ENCODE measurements at places on chromosomes 11 and 22. TPM values are rescaled to one million over a fixed set of nuclear protein-coding genes. Genes with fewer than 3 reads are reported as not detected.

GRCh38 chr11:84273541-84273940 is 987.4 kb upstream of the CCDC90B start:
- H3K4me1 ChIP-seq = no peaks in the 10 kb centered on the region
- H3K27ac ChIP-seq = no peak overlapping the region
- no peak for DNase-seq
- no peaks in the 10 kb centered on the region for H3K27me3 ChIP-seq
- H3K4me3 ChIP-seq = no peak overlapping the region

DNA sequence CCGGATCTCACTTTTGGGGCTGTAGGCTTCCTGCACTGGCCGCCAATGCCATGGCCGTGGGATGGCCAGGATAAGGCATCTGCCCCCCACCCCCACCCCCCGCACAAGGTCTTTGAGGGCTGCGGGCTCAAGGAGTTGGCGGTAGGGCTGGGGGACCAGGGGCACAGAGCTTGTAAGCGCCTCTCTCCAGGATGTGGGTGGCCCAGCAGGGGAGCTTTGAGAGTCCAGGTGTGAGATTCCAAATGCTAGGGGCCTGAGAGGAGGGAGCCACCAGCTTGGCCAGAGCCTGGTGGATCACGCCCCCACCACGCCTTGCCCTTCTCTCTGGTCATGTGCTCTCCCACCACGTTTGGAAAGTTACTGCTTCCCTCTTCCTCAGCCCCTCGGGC is 5.0 kb downstream of the CD81 start:
- peak overlapping the region; percentile 34 for H3K27ac ChIP-seq
- H3K4me1 ChIP-seq = no peaks in the 10 kb centered on the region
- no peak overlapping the region for H3K4me3 ChIP-seq
- H3K36me3 ChIP-seq = no peaks in the 10 kb centered on the region
- no peaks in the 10 kb centered on the region for H3K27me3 ChIP-seq
- no peak for DNase-seq

DNA sequence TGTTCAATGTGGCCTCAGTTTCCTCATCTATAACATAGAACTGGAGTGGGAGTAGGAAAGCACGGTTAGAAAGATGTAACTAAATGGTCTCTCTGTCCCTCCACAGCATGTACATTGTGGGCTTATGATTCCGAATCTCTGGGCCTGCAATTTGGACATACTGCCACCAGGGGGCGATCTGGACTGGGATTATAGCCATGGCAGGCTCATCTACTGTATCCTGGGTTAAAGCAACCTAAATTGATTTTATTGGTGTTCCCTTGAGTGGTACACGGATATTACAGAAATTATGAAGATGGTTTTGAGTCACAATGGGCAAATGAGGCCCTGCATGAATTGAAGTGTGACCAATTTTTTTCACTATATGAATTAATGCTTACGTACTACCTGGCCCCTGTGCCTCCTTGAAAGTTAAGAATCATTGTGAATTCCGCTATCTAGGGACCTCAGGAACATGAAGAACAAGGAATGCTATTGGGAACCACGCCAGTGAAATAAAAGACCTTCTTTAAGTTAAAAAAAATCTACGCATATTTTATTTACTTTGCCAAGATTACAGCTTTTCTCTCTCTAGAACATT is 32.9 kb downstream of the TST start:
- no peaks in the 10 kb centered on the region for H3K4me1 ChIP-seq
- no peak overlapping the region for H3K4me3 ChIP-seq
- no peak for DNase-seq
- no peaks in the 10 kb centered on the region for H3K27me3 ChIP-seq
- no peaks in the 10 kb centered on the region for H3K36me3 ChIP-seq
- H3K27ac ChIP-seq = no peak overlapping the region

DNA sequence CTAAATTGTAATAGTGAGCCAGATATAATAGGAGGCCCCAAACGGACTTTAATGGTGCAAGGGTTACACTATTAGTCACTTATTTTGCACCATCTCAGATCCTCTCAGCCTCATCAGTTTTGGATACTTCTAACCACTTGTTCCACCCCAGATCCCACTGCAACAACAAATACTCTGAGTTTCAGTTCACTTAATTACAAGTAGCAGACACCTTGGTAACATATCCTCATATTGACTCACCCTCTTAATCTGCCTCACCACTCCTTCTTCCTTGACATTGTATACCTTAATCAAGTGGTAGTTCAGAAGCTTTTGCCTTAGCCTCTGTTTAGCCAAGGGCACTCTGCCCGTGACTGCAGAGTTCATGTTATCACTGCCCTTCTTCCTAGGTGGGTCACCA is 256.1 kb upstream of the UBASH3B start:
- H3K36me3 ChIP-seq = no peaks in the 10 kb centered on the region
- H3K4me3 ChIP-seq = no peak overlapping the region
- H3K27me3 ChIP-seq = no peaks in the 10 kb centered on the region
- no peak overlapping the region for H3K27ac ChIP-seq

DNA sequence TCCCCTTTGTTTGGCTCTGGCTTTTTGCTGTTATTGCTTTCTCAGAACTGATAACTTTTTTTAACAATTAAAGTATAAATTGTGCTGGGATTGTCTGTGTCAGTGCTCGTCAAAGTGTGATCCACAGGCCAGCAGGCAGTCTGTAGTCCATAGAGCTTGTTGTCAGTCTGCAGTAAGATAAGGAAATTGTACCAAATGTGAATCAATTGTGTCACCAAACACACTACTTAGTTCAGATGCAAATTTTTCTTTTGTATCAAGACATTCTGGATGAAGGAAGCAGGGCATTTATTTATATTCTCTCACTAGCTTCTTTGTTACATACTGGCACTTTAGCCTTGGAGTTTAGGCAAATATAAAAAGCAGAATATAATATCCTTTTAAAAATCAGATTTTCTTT is 121.0 kb downstream of the WNT11 start:
- H3K36me3 ChIP-seq = no peaks in the 10 kb centered on the region
- no peak overlapping the region for H3K4me3 ChIP-seq
- peaks cover 6% of the 10 kb centered on the region for H3K4me1 ChIP-seq
- no peaks in the 10 kb centered on the region for H3K27me3 ChIP-seq

DNA sequence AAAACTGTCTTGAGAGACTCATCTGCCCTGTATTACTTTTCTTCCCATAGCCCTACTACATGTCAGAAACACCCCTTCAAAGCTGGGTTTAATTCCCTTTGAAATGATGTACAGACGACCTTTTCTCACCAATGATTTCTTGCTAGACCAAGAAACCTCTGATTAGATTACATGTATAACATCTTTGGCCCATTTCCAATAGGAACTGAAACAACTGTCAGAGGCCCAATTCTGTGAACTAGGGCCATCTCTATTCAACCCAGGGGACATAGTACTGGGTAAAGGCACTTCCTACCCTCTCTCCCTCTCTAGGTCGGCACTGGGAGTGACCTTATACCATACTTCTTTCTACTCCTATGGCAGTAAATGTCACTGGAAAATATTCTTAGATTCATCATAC is 19.4 kb downstream of the NPAT start:
- no peak overlapping the region for H3K4me3 ChIP-seq
- no peaks in the 10 kb centered on the region for H3K27me3 ChIP-seq
- no peak for DNase-seq

DNA sequence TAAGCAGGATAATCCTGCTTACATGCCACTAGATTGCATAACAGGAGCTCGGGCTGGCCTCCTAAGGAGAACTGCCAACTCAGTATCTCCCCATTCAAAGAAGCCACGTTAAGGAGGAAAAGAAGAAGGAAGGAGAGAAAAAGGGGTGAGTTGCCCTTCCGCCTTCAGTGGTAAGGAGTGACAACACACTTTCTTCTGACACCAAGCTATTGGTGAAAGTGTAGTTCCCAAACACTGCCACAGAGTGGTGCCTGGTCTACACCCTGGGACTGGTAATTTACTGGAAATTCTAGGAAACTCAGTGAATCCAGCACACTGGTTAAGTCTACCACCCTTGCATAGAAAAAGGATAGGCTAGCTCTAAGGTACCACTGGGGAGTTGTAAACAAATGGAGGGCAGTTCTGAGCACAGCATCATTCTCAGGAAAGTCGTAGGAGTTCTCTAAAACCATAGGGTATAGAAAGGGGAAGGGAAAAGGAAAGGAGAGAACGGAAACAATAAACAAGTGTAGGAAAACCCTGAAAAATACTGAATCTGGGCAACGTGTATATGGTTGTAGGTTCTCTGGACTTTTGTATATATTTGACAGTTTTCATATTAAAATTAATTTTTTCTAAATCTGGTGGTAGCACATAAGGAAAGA is 58.2 kb downstream of the RRAS2 start:
- H3K4me1 ChIP-seq = no peaks in the 10 kb centered on the region
- no peak overlapping the region for H3K27ac ChIP-seq
- H3K27me3 ChIP-seq = no peaks in the 10 kb centered on the region
- no peaks in the 10 kb centered on the region for H3K36me3 ChIP-seq
- H3K4me3 ChIP-seq = no peak overlapping the region

DNA sequence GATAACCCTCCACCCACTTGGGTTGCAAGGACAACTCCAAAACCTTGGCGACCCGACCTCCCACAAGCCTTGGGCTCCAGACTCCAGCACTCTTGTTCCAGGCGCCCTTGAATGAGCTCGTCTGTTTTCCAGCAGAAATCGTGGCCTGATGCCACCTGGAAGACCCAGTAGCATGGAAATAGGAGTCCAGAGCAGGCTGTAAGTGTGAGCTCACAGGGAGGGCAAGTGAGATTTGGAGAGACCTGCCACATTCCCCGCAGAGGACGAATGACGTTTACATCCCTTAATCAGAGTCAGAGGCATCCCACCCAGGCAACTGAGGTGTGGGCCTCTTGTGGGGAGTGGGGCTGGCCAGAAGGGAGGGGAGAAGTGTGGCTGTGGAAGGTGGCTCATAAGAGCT is 71.9 kb downstream of the LDLRAD3 start:
- H3K27me3 ChIP-seq = no peaks in the 10 kb centered on the region
- H3K36me3 ChIP-seq = no peaks in the 10 kb centered on the region
- no peak overlapping the region for H3K27ac ChIP-seq

- H3K27ac ChIP-seq = no peak overlapping the region
- no peak overlapping the region for H3K4me3 ChIP-seq
- no peaks in the 10 kb centered on the region for H3K27me3 ChIP-seq
- no peaks in the 10 kb centered on the region for H3K4me1 ChIP-seq
Measured at GRCh38 chr22:23246982-23247766, 66.9 kb downstream of the BCR start.

DNA sequence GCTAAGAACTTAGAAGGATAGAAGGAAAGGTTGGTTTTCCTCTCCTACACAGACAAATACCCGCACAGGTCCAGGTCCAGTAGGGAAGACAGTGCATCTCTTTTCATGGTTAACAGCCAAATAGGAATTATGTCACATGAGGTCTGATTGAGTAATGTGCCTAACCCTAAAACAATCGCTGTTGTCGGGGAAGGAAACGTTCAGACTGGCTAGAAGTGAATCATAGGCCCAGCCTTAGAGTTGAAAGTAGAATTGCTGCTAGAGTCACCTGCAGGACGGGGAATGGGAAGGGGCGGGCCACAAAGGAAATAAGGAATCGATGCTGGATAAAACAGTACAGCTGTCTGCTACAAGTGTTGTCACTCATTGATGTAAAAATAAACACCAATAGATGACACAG is 12.4 kb upstream of the HTATIP2 start:
- no peak overlapping the region for H3K4me3 ChIP-seq
- H3K27ac ChIP-seq = no peak overlapping the region
- H3K36me3 ChIP-seq = no peaks in the 10 kb centered on the region
- H3K4me1 ChIP-seq = no peaks in the 10 kb centered on the region
- no peaks in the 10 kb centered on the region for H3K27me3 ChIP-seq
- no peak for DNase-seq

GRCh38 chr22:40081662-40082061 is 86.9 kb downstream of the FAM83F start:
- no peak overlapping the region for H3K4me3 ChIP-seq
- H3K27me3 ChIP-seq = no peaks in the 10 kb centered on the region
- DNase-seq = no peak
- no peaks in the 10 kb centered on the region for H3K36me3 ChIP-seq
- H3K27ac ChIP-seq = no peak overlapping the region

DNA sequence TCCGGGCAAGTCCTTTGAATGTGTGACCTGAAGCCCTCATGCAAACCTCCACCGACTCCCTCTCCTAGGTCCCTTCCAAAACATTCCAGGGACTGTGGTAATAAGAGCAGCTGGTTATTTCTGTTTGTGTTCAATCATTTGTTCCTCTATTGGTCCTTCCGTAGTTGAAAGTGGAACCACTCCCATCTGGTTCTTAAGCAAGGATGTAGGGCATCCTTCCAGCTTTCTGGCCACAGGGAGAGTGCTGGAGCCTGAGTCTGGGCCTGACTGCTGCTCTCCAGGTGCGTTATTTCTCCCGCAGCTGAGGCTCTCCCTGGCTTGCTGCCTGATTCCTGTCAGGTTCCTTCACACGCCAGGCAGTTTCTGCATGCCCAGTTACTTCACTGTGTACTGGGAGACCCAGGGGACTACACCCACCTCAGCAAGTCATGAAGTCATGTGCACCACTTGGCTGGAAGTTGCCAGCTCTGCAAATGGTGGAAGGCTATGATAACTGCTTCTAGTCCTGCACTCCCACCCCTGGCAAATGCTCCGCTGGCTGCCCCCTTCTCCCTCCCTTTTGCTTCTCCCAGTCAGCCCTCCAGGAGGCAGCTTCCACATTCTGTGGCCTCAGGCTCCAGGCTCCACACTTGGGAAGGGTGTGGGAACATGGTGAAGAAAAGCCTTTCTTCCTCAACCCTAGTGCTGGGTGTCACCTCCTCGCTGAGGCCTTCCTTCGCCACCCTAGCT is 4.0 kb upstream of the ALX4 start:
- no peak overlapping the region for H3K27ac ChIP-seq
- no peaks in the 10 kb centered on the region for H3K4me1 ChIP-seq
- H3K27me3 ChIP-seq = no peaks in the 10 kb centered on the region
- no peak for DNase-seq
- H3K36me3 ChIP-seq = no peaks in the 10 kb centered on the region

- no peak for DNase-seq
- H3K27me3 ChIP-seq = no peaks in the 10 kb centered on the region
- H3K4me3 ChIP-seq = no peak overlapping the region
- H3K27ac ChIP-seq = no peak overlapping the region
Measured at GRCh38 chr11:111359223-111360149, 19.6 kb downstream of the POU2AF1 start.

Gene OVOL1
- total RNA-seq = not detected

Gene RIMBP3C
- 0.32 TPM for total RNA-seq

Gene MIEF1
- total RNA-seq = 15.5 TPM

Gene YPEL1
- total RNA-seq = 9.1 TPM

Gene PANX3
- not detected for total RNA-seq

Gene PRPF19
- 47.7 TPM for total RNA-seq

Gene MS4A1
- 1.1 TPM for total RNA-seq

Gene DDX25
- 0.30 TPM for total RNA-seq
